ENCODE measurements at places on chromosomes 12 and 14.
A peak's percentile ranks its signal among the peaks of the same experiment; 100 is the strongest.

DNA sequence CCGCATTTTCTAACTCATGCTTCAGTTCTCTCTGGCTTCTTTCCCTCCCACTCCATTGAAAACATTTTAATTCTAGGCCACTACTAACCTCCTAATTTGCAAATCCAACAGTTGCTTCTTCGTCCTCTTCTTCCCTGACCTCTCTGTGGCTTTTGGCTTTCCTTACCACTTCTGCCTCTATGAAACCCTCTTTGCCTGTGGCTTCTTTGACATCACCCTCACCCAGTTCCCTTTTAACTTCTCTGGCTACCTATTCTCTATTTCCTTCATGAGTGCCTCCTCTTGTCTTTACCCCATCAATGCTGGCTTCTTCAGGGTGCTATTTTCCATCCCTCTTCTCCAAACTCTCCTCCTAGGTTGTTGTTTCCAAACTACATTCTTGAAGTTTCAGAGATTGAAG is 4.4 kb upstream of the HCFC2 start:
- DNase-seq: no peak

DNA sequence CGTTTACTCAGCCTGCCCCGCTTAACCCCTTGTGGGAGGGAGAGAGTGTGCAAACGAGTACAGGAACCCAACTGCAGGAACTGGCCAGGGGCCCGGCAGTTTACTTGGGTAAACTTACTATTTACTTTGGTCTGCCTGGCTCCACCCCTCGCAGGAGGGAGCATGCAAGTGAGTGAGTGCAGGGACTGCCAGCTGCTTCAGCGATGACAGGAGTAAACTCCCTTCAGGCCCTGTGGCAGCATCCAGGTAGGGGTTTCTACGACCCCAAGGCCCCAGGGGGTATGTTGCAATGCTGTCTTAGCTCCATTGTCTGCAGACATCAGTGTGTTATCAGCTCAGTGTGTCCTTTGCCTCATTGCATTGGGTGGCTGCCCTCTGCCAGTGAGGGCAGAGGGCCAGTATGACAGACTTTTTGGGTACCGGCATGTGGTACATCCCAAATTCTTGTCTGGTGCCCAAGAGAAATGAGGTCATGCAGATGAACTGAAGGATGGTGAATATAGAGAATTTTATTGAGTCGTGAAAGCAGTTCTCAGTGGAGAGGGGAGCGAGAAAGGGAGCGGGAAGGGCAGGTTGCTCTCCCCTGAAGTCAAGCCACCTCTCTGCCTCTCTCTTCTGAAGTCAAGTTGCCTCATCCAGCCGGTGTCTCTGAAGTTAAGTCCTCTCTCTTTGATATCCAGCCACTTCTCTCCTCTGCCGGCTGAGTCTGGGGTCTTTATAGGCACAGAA is 181.8 kb downstream of the FUT8 start:
- no peak for DNase-seq

DNA sequence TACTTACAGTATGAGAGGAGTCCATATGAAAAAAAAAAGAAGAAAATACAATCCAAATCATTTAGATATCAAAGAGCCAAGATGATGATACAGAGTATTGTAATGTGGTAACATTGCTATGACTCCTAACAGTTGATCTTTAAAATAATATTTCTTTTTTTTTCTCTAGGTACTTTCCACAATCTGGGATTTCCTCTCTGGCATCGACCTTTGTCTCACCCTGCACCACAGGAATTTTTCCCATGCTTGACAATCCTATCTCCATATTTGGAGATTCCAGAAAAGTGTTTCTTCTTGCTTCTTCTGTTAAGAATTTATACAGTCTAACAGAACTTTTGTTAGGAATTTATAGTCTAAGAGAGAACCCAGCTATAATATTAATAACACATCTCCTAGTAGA is 184.4 kb downstream of the ITPR2 start:
- DNase-seq: no peak

DNA sequence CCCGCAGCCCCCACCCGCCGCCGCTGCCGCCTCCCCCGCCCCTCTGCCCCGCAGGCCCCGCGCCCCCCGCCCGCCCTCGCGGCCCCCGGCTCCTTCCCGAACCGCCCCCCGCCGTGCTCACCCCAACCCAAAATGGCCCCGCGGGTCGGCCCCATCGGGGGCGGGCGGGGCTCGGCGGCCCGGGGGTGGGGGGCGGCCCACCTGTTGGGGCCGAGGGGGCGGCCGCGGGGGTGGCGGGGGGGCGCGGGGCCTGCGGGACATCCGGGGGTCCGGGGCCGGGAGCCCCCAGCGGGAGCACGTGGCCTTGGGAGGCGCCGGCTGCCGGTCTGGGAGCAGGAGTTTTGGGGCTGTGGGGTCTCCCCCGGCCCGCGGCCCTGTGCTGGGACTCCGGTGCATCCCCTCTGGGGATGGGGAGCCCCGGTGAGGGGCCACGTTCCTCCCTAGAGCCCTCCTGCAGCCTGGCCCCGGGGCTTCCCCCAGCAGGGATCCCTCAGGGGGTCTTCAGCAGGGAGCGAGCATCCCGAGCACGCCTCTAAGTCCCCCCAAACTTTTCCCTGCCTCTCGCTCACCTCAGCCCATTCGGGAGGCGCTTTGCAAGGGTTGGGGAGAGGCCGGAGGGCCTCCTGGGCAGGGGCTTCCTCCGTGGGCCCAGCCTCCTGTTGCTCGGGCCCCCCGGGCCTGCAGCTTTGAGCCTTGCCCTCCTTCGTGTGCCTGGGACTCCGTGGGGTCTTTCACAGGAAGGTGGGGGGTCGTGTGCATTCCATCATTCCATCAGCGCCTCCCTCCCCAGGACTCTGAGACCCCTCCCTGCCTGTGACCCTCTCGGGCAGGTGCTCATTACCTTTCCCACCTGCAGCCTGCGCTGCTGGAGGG is 710 bp downstream of the MTA1 start:
- DNase-seq: no peak

- peak; percentile 52 for DNase-seq
These were observed 520 bp upstream of the MON2 start for GRCh38 chr12:62466018-62466593.

DNA sequence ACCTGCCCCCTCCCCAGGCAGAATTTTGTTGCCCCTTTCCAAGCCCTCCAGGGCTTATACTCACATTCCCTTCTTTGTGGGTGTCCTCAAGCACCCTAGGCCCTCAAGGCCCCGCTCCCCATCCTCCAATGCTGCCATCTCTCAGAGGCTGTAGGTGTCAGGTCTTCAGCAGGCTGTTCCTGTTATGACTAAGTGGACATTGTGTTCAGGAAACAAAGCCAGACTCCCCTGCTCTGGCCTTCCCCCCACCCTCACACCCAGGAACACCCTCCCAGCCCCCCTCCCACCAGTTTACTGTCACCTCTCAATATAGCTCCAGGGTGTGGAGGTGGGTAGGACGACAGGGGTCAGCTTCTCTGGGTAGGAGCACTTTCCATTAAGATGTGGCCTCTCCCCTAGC is 1.4 kb upstream of the MYH6 start:
- no peak for DNase-seq

- DNase-seq: no peak
These were observed 329.7 kb upstream of the ATP2B1 start for GRCh38 chr12:90038289-90038688.

DNA sequence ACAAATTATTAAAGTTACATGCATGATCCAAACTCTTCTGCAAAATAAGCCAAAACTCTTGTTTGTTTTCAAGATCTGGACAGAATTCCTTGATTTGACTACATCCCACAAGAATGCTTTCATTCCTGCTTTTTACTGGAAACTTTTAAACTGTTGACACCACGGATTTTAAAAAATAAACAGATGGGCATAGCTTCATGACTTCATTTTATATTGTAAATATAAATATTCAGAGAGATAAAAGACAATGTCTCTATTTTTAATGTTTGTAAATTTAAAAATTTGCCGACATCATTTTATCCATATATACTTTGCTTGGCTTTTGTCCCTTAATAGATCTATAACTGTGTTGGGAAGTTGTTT is 134.3 kb upstream of the DCN start:
- DNase-seq: no peak

- DNase-seq: no peak
These were observed 118.9 kb downstream of the NPAS3 start for GRCh38 chr14:33057585-33057984.

Data from CD4-positive, alpha-beta T cell (primary cell).